ENCODE measurements at places on chromosomes 7 and 10.

DNA sequence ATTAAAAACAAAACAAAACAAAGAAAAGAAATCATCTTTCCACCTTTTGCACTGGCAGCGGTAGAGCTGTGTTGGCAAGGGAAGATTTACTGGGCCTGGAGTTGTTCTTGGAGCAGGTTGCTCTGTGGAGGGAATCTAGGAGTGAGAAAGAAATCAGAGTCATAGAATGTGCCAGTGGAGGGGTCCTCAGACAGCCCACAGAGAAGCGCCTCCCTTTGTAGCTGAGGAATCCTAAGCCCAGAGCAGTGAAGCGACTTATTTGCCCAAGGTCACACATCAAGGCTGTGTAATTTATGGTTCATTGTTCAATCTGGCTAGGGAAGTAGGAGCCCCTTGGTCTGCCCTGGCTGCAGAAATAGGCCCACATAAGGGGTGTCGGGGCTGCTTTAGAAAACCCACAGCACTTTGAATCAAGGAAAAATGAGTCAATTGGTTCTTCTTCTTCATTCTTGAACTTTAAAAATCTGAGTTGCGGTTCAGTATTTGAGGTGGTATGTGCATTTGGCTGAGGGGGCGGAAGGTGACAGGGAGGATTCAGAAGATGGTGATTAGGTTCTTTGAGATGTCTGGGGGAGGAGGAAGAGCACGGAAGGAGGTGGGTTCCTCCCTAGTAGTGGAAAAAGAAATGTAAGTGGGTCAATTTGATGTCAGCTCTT, 253.7 kb downstream of the PTEN start:
- no peak for DNase-seq

DNA sequence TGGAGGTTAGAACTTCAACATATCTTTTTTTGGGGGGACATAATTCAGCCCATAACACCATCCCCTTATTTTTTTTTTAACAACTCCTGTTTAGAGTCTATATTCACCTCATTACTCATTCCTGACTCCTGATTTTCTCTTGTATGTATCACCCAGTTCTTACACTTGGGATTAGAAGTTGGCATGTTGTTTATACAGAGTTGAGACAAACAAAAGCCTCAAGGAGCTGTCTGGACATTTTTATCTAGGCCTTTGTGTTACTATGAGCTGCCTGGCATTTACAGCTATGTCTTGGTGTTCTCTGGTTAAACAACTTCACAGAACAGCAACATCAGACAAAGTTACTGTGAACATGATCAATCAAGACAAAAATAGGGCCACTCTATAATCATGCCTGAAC, 517.5 kb downstream of the KIF20B start:
- DNase-seq, result no peak

GRCh38 chr10:102492344-102492939, 10.1 kb downstream of the ACTR1A start:
- no peak for DNase-seq

DNA sequence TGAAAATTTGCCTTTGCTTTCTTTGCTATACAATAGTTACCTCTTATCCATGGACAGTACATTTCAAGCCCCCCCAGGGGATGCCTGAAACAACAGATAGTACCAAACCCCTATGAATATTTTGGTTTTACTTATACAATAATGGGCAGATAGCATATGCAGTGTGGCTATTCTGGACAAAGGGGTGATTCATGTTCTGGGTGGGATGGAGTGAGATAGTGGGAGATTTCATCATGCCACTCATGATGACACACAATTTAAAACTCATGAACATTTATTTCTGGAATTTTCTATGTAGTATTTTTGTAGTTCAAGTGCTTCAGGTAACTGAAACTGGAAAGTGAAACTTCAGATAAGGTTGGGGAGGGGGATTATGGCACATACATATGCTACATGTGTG, 12.0 kb downstream of the STARD3NL start:
- DNase-seq, result no peak

- peak; percentile 77 for DNase-seq
Observed at GRCh38 chr7:30348083-30348560, 63.7 kb downstream of the ZNRF2 start.

DNA sequence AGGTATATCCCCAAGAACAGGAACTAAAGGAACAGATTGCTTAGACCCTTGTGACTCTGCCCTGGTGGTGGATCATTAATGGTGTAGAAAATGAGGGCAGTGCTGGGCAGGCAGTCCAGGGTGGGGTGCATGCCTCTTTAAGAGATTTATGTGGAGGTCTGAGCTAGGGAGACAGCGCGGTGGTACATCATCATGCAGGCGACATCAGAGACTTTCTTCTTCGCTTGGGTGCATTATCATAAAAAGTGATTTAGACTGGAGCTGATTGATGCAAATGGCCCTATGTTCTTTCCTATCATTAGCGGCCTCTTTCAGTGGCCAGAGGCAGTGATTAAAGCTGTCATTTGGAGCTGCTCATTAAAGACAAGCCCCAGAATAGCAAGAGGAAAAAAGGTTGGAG, 519.1 kb upstream of the GALNT17 start:
- DNase-seq, result no peak

GRCh38 chr7:158030566-158030965, 557.1 kb downstream of the PTPRN2 start:
- no peak for DNase-seq

- DNase-seq, result no peak
Observed at GRCh38 chr10:76311752-76312636, 880.6 kb downstream of the LRMDA start.

DNA sequence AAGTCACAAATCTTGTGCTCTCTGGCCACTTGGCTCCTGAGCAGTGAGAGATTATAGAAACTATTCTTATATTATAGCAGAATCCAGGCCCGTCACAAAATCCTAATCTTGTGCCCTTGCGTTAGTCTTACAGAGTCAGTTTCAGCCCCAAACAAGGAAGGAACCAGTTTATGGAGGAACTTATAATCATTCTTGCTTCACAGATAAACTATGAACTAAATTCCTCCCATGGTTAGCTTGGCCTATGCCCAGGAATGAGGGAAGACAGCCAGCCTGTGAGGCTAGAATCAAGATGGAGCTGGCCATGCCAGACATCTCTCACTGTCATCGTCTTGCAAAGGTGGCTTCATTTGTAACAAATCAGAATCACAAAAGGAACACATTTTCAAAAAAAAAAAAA, 199.7 kb upstream of the PITRM1 start:
- no peak for DNase-seq

DNA sequence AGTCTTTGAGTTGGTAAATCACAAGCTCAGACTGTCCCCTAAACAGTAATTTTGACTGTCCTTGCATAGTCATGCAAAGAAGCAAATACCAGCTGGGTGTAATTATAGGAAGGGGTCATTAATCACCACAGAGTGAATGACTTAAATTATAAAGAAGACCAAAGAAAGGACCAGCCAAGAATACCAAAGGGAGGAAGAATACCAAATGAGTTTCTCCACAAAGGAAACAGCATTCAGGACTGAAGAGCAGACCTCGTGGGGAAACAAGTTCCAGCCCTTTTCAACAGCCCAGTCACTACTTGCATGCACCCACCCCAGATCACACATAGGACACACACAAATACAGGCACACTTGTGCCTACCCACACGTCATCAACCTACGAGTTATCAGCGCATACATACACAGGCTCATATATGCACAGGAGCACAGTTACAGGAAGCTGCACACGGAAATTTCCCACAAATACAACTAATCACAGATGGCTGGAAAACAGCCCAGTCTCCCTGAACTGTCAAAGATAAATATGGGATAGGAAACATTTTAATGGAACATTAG, 77.6 kb downstream of the DENND2A start:
- DNase-seq, result no peak

DNA sequence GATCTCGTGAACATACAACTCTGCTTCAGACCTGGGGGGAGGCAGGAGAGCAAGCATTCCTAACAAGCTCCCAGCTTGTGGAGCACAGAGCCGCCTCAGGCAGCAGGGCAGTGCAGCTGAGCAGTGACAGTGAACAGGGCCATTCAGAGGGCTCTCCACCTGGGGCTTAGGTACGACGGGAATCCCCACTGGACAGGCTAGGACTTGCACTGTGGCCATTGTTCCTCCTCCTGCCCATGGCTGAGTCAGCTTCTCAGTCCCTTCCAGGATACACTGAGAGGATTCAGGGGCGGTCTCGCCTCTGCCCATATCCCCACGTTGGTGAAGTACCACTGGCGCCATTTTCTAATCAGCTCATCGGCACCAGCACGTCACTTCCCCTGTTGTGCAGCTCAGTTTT, 71.1 kb downstream of the FIGNL1 start:
- DNase-seq, result no peak

GRCh38 chr7:35729061-35729783, 34.3 kb upstream of the HERPUD2 start:
- DNase-seq, result peak; percentile 68

- DNase-seq, result no peak
Observed at GRCh38 chr7:80654887-80655340, 16.5 kb downstream of the CD36 start.

DNA sequence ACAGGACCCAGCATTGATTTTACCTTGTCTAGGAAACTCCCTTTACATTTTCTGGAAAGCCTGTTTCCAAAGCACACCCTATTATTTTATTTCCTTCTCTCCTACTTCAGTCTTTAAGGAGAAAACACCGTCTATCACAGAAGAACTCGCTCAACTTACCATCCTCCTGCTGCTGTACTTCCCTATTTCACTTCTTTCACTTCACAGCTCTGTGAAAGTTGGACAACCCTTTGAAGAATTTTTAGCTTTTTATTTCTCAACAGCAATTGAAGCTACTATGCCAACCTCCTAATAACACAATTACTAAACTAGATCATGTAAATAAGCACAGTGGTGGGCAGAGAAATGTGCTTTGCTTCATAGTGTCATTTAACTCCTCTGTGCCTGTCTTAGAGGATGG, 166.5 kb downstream of the TFEC start:
- DNase-seq, result no peak

- no peak for DNase-seq
Observed at GRCh38 chr7:93980744-93981479, 23.2 kb downstream of the BET1 start.

GRCh38 chr7:128673571-128673970, 1.5 kb downstream of the GARIN1A start:
- DNase-seq, result no peak

GRCh38 chr10:6909905-6910560, 330.0 kb upstream of the PRKCQ start:
- no peak for DNase-seq

- peak; percentile 74 for DNase-seq
Observed at GRCh38 chr7:151936207-151936606, 20.0 kb upstream of the GALNTL5 start.
